ENCODE measurements at places on chromosomes 12 and 14.

DNA sequence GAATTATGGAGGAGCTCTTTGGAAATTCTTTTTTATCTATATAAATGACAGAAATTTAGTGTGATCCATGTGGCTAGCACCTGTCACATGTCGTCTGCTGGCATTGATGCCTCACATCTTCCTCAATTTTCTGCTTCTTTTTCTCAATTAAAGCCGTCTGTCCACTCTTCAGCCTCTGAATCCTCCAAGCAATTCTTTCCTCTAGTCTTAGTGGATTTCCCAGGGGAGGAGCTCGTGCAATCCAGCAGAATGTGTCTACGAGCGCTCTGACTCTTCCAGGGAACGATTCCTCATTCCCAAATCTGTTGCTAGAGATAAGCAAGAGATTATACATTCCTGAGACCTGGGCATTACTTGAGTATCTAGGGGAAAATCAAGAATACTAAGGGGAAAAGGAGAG is 176.6 kb downstream of the EMP1 start:
- DNase-seq, result no peak

DNA sequence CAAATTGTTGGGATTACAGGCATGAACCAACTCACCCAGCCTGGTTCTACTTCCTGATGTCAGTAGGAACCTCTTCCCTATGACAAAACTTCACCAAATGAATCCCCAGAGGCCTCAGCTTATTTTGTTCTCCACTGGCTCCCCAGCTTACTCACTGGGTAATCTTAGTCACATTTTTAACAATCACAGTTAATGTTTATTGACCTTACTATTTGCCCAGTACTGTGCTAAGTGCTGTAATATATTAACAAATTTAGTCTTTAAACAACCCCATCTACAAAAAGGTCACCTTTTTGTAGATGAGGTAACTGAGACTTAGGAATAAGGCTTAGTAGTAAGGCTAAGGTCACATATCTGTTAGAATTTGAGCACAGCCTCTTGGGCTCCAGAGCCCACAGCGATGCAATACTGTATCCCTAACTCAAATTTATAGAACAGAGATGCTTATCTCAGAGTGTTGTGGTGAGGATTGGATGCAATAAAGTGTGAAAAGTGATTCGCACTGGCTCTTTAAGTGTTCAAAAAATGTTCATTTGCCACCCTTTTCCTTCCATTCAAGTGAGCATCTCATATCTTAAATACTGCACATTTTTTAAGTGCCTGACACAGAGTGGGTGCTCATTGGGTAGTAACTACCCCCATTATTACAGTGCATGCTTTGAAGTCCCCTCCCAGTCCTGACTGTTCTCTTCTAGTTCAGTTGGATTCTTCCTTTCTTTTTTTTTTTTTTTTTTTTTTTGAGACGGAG is 146.4 kb upstream of the ARHGAP5 start:
- no peak for DNase-seq

DNA sequence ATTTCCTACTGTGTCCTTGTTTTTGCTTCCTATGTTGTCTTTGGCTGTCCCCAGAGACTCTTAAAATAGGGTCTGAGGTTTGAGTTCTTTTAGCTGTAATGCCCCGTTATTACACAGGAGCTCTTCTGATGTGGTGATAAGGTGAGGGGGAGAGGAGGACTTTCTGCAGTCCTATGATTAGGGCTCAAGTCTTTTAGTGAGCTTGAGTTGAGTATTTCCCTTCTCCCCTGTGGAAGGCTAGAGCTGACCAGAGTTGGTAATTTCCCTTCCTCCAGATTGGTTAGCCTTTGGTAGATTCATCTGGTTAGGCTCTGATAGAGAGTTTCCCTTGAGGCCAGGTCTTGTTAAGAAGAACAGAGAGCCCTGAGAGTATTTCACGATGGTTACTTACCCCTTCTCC is 4.3 kb upstream of the HIF1A start:
- DNase-seq, result no peak

DNA sequence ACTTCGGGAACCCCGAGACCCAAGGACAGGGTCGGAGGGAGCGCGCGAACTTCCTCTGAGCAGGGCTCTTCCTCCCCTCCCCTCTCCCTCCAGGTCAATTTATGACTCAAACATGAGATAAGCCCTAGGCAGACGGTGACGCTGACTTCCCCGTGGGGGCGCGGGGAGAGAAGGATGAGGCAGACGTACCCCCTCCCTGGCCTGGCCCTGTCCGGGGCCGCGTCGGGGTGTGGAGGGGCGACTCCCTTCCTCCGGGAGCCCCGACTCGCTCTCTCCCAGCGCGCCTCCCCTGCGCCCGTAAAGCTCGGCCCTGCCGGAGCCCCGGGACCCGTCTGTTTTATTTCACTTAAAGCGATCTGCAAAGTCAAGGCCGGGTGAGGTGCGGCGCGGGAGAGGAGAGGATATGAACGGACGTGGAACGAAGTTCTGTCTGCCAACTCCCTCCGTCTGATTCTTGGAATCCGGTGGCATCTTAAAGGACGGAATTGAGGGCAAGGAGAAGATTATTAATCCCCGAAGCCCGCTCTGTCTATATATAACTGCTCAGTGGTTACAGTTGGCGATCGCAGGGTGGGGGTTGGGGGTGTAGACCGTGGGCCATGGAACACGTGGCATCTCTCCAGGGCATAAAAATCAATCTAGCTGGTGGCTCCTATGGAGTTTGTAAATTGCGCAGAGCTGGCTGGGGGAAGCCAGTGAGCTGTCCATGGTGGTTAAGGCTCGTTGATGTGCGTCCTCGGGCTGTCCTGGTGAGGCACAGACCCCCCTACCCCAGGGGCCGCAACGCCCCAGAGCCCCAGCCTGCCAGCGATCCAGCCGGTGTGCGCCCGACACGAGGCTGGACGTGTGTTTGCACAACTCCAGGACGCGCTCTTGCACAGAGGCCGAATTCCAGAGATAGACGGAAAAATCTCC is 2.9 kb upstream of the PTHLH start:
- no peak for DNase-seq

GRCh38 chr12:58384196-58384595 is 442.8 kb downstream of the ATP23 start:
- DNase-seq, result no peak

DNA sequence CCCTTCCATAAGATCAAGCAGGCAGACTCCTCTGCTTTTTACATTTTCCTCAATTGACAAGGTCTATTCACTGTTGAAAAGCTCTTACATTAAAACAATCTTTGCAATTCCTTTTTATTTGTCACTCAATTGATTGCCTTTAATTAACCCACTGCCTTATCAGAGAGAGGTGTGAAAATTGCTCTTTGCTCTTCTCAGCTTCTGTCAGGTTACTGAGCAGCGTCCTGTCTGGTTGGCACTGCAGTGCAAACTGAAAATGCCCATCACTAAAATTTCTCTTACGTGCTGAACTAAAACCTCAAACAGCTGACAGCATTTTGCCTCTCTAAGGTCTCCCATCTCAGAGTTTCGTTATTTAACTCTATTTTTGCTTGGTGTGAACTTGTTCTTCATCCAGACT is 504.1 kb upstream of the ATXN7L3B start:
- no peak for DNase-seq

- no peak for DNase-seq
These were observed 967.8 kb downstream of the TMEM121 start for GRCh38 chr14:106493962-106494823.

- no peak for DNase-seq
These were observed 140.9 kb downstream of the NTS start for GRCh38 chr12:86015026-86015425.

DNA sequence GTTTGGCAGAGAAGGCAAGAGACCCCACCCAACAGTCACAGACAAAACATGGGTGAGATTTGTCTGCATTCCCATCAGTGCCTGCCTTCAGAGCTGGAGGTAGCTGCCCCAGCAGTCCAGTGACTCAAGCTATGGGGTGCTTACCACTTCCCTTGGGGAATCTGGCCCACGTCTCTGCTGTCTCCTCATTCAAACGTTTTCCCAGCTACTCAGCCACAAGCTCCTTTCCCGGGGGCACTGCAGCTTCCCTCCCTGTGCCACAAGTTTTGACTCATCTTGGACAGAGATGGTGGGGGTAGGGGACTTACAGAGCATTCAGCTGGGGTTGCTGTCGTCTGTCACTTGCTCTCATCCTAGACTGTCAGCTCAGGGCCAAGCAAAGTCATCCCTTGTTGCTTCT is 66.6 kb downstream of the FBXL14 start:
- peak; percentile 55 for DNase-seq

DNA sequence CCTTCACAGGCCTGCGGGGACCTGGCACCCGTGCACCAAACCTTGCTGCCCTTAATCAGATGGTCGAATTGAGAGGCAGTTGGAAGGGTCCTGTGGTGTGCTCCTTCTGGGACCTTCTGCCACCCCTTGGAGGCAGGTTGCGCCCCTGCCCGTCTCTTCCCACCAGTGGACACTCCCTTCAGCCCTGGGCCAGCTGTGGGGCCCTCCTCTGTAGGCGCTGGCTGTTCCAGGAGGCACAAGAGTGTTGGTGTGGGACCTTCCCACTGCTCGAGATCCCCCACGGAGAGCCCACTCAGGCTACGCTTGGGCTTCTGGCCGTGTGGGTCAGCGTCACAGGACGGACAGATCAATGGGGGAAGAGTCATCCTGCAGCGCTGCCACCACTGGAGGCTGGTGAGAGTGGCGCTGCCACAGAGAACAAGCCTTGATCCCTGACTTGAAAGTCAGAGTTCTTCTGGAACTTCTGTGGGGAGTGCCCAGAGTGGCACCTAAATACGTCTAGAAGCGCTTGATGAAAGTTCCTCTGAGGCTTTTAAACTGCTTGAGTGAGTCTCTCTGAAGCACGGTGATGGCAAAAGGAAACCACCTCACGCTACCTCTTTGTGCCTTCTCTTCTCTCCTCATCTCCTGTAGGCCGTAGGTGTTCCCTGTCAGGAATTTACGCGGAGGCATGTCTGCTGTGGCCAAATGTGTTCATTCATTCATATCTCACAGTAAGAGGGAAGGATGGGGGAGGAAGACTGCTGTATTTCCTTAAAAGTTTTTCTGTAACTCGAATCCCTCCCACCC is 48.3 kb downstream of the TRAF3 start:
- no peak for DNase-seq

GRCh38 chr12:52794479-52795331 is 1.2 kb downstream of the KRT3 start:
- no peak for DNase-seq

DNA sequence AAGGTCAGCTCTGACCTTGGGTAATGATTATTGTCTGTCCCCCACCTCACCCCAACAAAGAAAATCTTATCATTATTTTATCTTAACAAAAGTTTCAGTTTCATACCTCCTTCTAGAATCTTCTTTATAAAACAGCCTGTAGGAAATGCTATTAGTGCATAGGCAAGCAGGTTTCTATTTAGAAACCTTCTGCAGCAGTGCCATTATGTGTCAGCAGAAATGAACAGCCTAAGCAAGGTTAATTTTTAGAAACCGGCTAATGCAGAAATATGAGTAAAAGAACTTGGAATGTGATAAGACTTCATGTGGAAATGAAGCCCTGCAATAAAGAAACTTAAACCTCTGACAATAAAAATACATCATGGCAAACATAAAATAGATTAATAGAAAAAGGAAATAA is 814.4 kb downstream of the FSCB start:
- no peak for DNase-seq

DNA sequence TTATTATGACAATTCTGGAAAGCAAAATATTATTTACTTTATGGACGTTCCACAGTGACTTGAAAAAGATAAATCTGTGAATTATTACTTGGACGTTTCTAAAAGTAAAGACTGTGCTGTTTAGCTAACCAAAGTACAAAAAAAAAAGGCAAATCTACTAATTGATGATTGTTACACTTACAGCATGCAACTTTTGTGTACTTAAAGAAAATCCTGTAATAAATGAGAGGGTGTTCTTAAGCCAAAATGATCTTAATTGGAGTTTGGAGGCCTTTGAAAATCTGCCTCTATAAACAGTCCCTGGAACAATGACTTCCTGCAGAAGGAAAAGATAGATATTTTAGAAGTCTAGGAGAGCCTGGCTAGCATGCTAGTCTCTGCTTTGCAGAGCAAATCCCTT is 434.0 kb upstream of the SYT1 start:
- no peak for DNase-seq

DNA sequence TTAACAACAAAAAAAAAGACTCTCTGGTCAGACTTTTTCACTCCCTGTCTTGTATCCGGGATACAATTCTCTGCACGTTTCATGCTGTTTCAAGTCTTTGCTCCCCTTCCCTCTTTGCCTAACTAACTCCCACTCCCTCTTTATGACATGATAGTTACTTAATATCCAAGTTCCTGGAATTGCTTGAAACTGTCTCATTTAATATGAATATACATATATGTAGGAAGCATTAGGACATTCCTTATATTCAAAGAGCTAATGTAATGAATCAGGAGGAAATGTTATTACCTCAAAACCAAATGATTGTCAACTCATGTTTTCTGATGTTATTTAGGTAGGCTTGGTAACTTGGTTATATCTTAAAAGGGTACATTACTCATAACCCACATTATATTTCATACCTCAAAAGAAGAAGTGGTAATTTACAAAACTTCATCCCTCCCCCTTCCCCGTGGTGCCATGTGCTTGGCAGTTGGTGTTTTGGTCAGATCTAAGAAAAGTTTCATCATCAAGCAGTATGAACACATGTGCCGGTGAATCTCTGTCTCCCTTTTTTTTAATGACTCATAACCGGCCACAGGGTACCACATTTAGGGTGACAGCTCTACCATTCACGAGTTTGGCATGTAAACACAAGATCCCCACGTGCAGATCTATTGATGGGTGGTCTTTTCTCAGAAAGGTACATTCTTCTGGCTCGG is 56.5 kb downstream of the HCAR2 start:
- peak; percentile 19 for DNase-seq

GRCh38 chr12:30968211-30968610 is 41.7 kb downstream of the TSPAN11 start:
- no peak for DNase-seq

DNA sequence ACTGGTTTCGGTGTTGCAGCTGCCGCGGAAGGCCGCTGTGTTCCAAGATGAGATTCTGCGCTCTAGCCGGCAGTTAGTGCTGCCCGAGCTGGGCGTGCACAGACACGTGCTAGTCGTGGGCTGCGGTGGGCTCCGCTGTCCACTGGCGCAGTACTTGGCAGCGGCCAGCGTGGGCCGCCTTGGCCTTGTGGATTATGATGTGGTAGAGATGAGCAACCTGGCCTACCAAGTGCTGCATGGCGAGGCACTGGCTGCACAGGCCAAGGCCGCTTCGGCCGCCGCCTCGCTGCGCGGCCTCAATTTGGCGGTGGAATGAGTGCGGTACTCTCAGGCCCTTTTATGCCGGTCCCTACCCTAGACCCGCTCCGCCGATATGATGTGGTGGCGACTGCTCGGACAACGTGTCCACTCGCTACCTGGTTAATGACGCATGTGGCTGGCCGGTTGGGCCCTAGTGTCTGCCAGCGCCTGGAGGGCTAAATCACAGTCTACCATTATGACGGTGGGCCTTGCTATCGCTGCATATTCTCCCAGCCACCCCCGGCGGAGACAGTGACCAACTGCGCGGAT is 102.2 kb downstream of the SNAPC1 start:
- no peak for DNase-seq

GRCh38 chr12:128571906-128572810 is 251.6 kb downstream of the SLC15A4 start:
- no peak for DNase-seq

DNA sequence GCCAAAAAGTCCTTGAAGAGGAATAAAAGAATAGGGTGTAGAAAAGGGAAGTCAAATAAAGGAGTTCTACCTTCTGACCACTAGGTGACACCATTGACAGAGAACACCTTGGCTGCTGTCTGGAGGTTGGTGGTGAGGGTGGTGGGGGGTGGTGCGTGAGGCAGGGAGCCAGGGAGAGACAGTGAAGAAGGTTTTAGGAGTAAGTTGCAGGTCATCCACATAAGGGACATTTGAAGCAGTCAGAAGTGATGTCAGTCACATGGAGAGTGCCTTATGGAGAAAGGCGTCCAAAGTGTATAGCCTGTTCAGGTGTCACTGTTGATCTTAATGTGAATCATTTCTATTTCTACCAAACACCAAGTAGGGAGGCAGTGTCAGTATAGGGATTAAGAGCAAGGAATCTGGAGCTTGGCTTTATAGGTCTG is 279.3 kb upstream of the DDHD1 start:
- no peak for DNase-seq

All from amniotic stem cell (primary cell).